RWPE2 (cell line): ENCODE measurements at places on chromosomes 12 and 14.

GRCh38 chr14:100446572-100446971 lies 123.4 kb downstream of the SLC25A47 start:
- DNase-seq = no peak

- DNase-seq = no peak
These were observed 99.8 kb upstream of the RESF1 start for GRCh38 chr12:31859232-31859977.

- no peak for DNase-seq
These were observed 49.0 kb downstream of the SLC8B1 start for GRCh38 chr12:113285679-113286610.

DNA sequence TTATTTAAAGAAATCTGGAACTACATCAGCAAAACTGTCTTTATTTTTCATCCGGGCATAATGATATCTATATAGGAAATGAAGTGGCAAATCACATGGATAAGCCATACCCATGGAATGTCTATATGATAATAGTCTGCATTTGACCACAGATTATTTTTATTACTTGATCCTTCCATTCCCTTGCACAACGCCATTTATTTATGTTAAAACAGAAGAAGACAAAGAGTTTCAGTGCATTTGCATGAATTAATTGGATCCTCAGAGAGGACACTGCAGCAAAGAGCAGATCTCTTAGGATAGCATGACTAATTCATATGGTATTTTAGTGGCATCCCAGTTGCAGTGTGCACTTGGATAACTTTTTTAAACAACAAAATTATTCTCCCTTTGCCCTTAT lies 345.0 kb downstream of the CCDC91 start:
- DNase-seq = no peak

GRCh38 chr12:124721501-124722162 lies 142.0 kb downstream of the SCARB1 start:
- DNase-seq = no peak

- DNase-seq = peak; percentile 13
These were observed 38.8 kb downstream of the FAM222A start for GRCh38 chr12:109752117-109753053.

DNA sequence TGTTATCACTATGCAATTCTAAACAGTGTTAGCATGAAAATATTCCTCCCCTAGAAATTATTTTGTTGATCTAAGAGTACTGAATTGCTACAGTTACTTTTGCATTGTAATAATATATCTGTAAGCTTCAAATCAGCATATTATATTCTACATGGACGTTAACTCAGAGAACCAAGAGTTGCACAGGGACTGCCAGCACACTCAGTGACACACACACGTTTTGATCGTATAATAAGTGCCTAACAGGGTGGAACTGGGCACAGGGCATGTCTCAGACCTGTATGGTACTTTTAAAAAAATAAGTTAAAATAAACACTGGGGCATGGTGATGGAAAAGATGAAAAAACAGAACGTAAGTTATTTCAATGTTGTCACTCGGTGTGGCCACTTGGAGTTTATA lies 451.6 kb downstream of the RGS6 start:
- DNase-seq = no peak

DNA sequence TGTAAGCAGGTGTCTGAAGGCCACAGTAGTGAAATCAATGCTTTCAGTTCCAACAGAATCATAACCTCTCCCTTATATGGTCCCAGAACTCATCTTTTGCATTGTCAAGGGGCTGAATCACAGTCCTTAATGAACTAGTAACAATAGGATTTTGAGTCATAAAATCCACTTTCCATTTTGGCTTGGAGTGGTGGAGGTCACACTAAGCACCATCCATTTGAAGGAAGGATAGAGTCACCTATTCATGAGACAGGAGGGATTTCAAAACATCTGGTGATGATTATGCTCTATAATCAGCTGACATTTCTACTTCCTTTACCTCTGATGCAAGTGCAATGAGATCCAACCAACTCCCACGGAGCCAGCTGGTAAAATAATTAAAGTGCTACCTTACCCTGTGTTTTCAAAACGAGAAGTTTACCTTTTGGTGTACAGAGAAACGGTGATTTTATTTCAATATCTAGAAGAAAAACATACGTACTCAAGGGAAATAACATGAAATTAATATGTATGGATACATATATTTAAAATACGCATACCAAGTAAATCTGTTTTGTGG lies 59.1 kb downstream of the TMEM132D start:
- DNase-seq = no peak

- no peak for DNase-seq
These were observed 57.6 kb downstream of the PEBP1 start for GRCh38 chr12:118193477-118193876.
